ENCODE measurements at places on chromosomes 12 and 14.
A peak's percentile ranks its signal among the peaks of the same experiment; 100 is the strongest.

- DNase-seq = peak; percentile 40
Observed at GRCh38 chr14:29926701-29927375, 809 bp downstream of the PRKD1 start.

DNA sequence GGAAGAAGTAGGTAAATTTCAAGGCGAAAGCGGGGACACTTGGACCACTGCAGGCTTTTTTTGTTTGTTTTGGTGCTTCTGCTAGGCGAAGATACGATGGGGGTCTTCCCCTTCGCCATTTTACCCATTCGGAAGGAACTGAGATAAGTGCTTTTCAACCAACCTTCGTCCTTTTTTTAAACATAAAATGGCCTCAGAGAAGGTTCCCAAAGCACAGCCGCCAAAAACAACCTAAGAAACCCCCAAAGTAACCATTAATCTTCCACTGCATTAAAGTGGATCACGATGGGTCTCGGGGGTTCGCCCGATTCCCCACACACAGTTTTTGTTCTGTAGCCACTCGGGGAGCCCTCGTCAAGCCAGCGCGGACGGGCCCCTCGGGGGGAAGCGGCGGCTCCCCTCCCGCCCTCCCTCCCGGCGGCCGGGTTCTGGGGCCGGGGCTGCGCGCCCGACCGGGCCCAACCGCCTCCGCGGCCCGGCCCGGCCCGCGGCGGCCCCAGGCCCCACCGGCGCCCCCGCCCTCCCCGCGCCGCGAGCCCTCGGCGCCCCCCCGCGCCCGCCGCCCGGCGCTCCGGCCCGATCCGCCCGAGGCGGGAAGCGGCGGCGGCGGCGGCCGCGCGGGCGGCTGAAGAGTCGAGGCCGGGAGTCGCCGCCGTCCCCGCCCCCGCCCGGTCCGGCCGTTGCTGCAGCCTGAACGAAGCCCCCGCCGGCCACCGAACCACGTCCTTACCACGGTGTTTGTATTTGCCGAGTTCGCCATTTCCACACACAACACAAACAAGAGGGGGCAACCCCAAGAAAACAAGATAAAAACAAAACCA is 790 bp downstream of the GTF2A1 start:
- peak; percentile 76 for DNase-seq

GRCh38 chr12:52452101-52452500 is at the start of gene KRT6B:
Gene KRT6B (minus strand): TSS chr12:52452146. CDS start chr12:52452078, 68 bp downstream.
- DNase-seq = no peak

DNA sequence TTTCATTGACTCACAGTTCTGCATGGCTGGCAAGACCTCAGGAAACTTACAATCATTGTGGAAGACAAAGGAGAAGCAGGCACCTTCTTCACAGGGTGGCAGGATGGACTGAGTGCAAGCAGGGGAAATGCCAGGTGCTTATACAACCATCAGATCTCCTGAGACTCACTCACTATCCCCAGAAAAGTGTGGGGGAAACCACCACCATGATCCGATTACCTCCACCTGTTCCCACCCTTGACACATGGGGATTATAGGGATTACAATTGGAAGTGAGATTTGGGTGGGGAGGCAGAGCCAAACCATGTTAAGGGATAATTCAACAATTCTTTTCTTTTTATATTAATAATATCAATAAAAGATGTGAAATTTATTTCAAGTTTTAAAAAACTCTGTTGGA is 34.1 kb downstream of the CNTN1 start:
- no peak for DNase-seq

DNA sequence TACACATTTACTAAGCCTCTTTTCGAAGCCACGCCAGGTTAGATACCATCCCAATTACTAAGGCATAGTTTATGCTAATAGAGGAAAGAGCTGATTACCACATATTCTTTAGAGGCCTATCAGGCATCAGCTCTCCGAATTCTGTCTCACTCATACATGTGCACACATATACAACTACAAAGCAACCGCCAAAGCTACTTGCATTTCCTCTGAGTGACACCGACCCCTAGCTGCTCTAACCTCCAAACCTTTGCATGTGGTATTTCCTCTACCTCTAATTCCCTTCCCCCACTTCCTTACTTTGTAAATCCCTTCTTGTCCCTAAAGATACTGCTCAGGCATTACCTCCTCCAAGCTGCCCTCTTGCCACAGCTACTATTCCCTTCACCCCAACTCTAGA is 107.2 kb downstream of the DUSP6 start:
- peak; percentile 85 for DNase-seq

Data from hematopoietic multipotent progenitor cell treated with erythropoietin and hydrocortisone succinate and interleukin-3 and kit ligand, for 4 days (in vitro differentiated cells).